ENCODE measurements at places on chromosomes 6 and 20.

DNA sequence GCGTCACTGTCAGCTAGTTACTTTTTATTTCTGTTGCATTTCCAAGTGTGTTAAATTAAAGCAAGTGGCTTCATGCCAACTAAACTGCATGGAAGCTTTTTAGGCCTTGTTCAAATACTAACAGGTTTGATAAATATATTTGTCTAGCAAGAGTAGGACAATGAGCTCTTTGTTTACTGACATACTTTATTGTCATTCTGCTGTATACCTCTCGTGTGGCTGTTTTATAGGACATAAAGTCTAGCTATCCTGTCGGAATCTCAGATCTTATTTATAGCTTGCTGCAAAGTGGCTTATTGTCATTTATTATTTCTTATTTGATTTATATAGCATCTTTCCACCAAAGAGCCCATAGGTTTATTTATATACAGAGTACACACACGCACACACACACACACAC, 711.1 kb downstream of the KIF16B start:
- DNase-seq: no peak

DNA sequence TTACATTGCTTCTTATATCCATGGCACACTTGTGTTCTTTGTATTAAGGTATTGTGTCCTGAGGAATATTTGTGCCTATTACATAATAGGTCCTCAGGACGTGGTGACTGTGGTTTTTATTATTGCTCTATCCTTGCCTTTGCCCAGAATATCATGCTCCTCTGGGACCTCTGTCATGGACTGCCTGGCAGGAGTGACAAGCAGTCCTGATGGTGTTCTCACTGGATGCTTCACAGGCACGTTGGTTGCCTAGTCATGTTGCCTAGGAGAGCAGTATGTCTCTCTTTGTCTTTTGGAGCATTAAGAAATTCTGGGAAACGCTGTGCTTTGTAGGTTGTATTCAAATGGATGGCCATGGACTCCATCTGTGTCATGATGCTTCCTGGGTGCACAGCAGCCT, 24.7 kb upstream of the MROH8 start:
- no peak for DNase-seq

- no peak for DNase-seq
Observed at GRCh38 chr6:119234457-119234856, 115.1 kb downstream of the MAN1A1 start.

- DNase-seq: no peak
Observed at GRCh38 chr20:17594443-17594842, 24.6 kb downstream of the DSTN start.

GRCh38 chr20:57106692-57107091, 159.7 kb downstream of the BMP7 start:
- no peak for DNase-seq

GRCh38 chr20:49210757-49211110, 8.5 kb upstream of the DDX27 start:
- no peak for DNase-seq
